H9 (cell line): ENCODE measurements at places on chromosomes 4 and X.

- H3K4me1 ChIP-seq = 0 out of 2 replicates have a peak, but pooled peaks cover 2% of the 10 kb centered on the region
- H3K27me3 ChIP-seq = no peaks in the 10 kb centered on the region
- no peak overlapping the region for H3K27ac ChIP-seq
- DNase-seq = peak; percentile 60
- peak overlapping the region; percentile 35; the same call in 2 of the 3 replicates for H3K4me3 ChIP-seq
Observed at GRCh38 chr4:84647312-84647884, 64.5 kb downstream of the CDS1 start.

- H3K27me3 ChIP-seq = no peaks in the 10 kb centered on the region
- no peak overlapping the region for H3K4me3 ChIP-seq
- no peak overlapping the region for H3K27ac ChIP-seq
- H3K4me1 ChIP-seq = no peaks in the 10 kb centered on the region
Observed at GRCh38 chr4:157521906-157522305, 301.4 kb downstream of the GRIA2 start.

DNA sequence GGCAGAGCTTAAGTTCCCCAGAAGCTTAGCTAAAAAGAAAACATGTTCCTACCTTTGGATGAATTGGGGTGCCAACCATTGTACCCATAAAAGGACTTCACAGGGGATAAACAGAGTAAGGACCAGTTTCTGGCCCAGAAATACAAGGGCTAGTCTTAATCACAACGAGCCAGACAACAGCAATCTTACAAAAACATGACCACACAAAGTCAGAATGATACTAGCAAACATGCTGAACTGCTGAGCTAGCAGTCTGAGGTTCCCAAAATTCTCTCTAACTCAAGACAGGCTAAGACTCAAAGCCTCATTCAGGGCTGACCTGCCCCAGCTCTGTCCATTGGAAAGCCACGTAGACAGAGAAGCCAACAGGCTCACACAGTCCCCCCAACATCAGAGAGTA lies 40.3 kb downstream of the ATP11C start:
- H3K27ac ChIP-seq = no peak overlapping the region
- no peak overlapping the region for H3K4me3 ChIP-seq
- no peaks in the 10 kb centered on the region for H3K27me3 ChIP-seq

DNA sequence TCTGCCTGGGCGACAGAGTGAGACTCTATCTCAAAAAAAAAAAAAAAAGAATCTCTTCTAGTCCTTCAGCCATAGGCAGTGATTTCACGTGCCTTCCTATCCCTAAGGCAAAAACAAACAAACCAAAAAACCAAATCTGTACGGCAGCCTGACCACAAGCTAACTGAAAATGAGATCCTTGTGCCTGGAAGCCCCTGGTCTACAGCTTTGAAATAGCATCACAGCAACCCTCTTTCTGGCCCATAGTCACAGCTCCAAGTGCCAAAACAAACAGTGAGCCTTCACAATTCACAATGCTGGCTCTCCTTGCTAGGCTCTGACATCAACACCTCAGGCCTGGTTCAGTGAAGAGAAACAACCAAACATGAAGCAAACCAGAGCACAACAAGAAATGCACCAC lies 46.1 kb downstream of the TMEM150C start:
- no peak overlapping the region for H3K4me3 ChIP-seq
- DNase-seq = no peak
- H3K27me3 ChIP-seq = no peaks in the 10 kb centered on the region
- no peak overlapping the region for H3K27ac ChIP-seq

DNA sequence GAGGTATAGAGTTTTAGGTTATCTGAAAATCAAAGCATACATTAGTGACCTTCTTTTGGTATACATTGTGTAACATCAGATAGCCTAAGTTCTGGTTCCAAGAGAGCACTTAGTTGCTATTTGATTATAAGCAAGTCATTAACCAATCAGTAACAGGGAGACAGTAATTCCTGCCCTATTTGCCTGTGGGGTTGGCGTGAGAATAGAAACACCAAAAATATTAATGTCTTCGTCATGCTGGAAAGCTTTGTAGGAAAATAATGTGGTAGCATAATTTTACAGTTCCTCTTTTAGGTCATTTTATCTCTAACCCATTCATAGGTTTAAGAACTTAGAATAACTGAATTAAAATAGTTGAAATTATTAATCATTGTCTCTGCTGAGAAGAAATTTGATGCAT lies 37.8 kb downstream of the NPNT start:
- H3K4me1 ChIP-seq = no peaks in the 10 kb centered on the region
- H3K27me3 ChIP-seq = no peaks in the 10 kb centered on the region
- no peak overlapping the region for H3K27ac ChIP-seq
- no peak for DNase-seq
- H3K36me3 ChIP-seq = no peaks in the 10 kb centered on the region

GRCh38 chrX:16822723-16823122 lies 36.5 kb downstream of the TXLNG start:
- no peaks in the 10 kb centered on the region for H3K4me1 ChIP-seq
- H3K27me3 ChIP-seq = no peaks in the 10 kb centered on the region
- no peak overlapping the region for H3K27ac ChIP-seq
- H3K4me3 ChIP-seq = no peak overlapping the region
